ENCODE measurements at places on chromosomes 7 and 10. TPM values are rescaled to one million over a fixed set of nuclear protein-coding genes. Genes with fewer than 3 reads are reported as not detected.

DNA sequence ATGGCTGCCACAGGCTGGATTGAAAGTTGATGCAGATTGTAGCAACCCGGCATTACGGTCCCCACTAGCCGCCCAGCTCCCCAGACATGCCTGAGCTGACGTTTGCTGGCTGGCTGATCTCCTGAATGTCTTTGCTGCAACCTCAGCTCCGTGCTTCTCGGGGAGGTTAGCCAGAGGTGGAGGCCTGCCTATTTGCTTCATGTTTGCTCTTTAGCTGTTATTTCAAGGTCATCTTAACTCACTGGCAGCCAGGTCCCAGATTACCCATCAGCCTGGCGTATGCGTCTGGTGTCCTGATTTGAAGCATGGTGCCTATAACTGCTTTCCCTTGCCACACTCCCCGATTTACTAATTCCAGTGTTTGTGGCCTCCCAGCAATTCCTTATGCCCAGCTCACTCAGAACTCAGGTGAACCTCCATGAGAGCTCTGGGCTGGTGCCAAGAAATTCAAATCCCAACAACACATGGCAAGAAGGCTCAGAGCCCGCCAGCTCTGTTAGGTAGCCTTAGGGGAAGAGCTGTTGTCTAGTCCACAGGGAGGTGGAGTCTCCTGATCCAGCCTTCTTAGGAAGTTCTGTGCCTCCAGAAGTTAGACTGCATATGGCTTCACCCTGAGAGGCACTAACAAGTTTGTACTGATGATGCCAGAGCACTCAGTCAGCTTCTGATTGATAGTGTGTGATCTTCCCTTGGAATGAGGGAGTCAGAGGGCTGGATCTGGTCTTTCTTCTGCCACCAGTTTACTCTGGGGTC, 69.7 kb upstream of the EXOC4 start:
- H3K4me1 ChIP-seq: no peaks in the 10 kb centered on the region
- no peak for DNase-seq
- H3K36me3 ChIP-seq: no peaks in the 10 kb centered on the region
- no peak overlapping the region for H3K27ac ChIP-seq
- H3K4me3 ChIP-seq: no peak overlapping the region

DNA sequence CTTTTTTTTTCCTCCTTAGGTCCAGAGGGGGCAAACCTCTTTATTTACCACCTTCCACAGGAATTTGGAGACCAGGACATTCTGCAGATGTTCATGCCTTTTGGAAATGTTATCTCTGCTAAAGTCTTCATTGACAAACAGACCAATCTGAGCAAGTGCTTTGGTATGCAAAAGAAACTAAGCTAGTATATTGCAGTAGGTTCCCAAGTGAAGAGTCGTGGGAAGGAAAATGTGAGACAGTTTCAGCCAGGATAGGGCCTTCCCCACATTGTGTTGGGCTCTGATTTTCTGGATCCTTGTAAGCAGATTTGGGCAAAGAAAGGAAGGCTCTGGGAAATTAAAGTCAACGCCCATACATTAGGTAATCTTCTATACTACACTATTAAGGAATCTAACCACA, 285.6 kb downstream of the USP6NL start:
- peaks cover 75% of the 10 kb centered on the region for H3K36me3 ChIP-seq
- H3K4me3 ChIP-seq: no peak overlapping the region
- H3K27me3 ChIP-seq: no peaks in the 10 kb centered on the region
- H3K4me1 ChIP-seq: peaks cover 13% of the 10 kb centered on the region

GRCh38 chr7:137798073-137798763, 48.6 kb downstream of the DGKI start:
- no peak for DNase-seq
- no peaks in the 10 kb centered on the region for H3K27me3 ChIP-seq
- H3K36me3 ChIP-seq: no peaks in the 10 kb centered on the region
- H3K4me1 ChIP-seq: no peaks in the 10 kb centered on the region
- no peak overlapping the region for H3K4me3 ChIP-seq
- no peak overlapping the region for H3K27ac ChIP-seq

- H3K4me1 ChIP-seq: peaks cover 12% of the 10 kb centered on the region
- peaks cover 55% of the 10 kb centered on the region for H3K27me3 ChIP-seq
- H3K36me3 ChIP-seq: no peaks in the 10 kb centered on the region
- H3K4me3 ChIP-seq: peak overlapping the region; percentile 6
- no peak for DNase-seq
- no peak overlapping the region for H3K27ac ChIP-seq
Observed at GRCh38 chr7:128166603-128167041, 74.5 kb upstream of the LEP start.

- peaks cover 14% of the 10 kb centered on the region for H3K4me1 ChIP-seq
- H3K27ac ChIP-seq: no peak overlapping the region
- no peak for DNase-seq
- H3K36me3 ChIP-seq: no peaks in the 10 kb centered on the region
Observed at GRCh38 chr10:74738052-74738451, 88.3 kb upstream of the KAT6B start.

GRCh38 chr7:40058636-40059035, 75.8 kb downstream of the MPLKIP start:
- no peak overlapping the region for H3K27ac ChIP-seq
- H3K4me1 ChIP-seq: no peaks in the 10 kb centered on the region
- H3K4me3 ChIP-seq: no peak overlapping the region
- H3K27me3 ChIP-seq: no peaks in the 10 kb centered on the region

GRCh38 chr10:83012866-83013265, 1126.4 kb upstream of the GHITM start:
- DNase-seq: no peak
- no peaks in the 10 kb centered on the region for H3K4me1 ChIP-seq
- no peak overlapping the region for H3K4me3 ChIP-seq
- H3K27ac ChIP-seq: no peak overlapping the region
- no peaks in the 10 kb centered on the region for H3K27me3 ChIP-seq

GRCh38 chr10:124830445-124830844, 28.8 kb downstream of the ABRAXAS2 start:
- no peak overlapping the region for H3K27ac ChIP-seq
- peaks cover 46% of the 10 kb centered on the region for H3K36me3 ChIP-seq
- H3K4me1 ChIP-seq: no peaks in the 10 kb centered on the region

GRCh38 chr7:158663428-158663741, 41.2 kb downstream of the NCAPG2 start:
- no peak overlapping the region for H3K4me3 ChIP-seq
- no peaks in the 10 kb centered on the region for H3K27me3 ChIP-seq
- H3K27ac ChIP-seq: no peak overlapping the region
- peaks cover 39% of the 10 kb centered on the region for H3K36me3 ChIP-seq

DNA sequence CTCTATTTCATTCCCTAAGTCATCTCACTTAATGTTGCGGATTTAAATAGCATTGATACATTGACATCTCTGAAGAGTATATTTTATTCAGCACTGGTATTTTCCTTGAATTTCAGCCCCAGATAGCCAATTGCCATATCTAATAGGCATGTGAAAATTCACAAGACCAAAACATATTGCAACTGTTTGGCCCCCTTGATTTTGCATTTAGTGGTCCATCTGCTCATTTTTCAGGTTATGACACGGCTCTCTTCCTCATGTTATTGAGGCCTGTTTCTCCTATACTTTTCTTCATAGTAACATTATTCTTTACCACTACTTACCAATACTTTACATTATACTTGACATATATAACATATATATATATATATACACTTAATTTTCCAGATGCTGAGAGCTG, 43.7 kb downstream of the MKLN1 start:
- H3K4me1 ChIP-seq: peaks cover 9% of the 10 kb centered on the region
- H3K27ac ChIP-seq: no peak overlapping the region
- no peaks in the 10 kb centered on the region for H3K27me3 ChIP-seq
- H3K36me3 ChIP-seq: no peaks in the 10 kb centered on the region
- no peak overlapping the region for H3K4me3 ChIP-seq

GRCh38 chr7:82226191-82226590, 217.4 kb downstream of the CACNA2D1 start:
- no peak for DNase-seq
- no peaks in the 10 kb centered on the region for H3K36me3 ChIP-seq
- no peak overlapping the region for H3K4me3 ChIP-seq
- H3K27ac ChIP-seq: no peak overlapping the region
- no peaks in the 10 kb centered on the region for H3K4me1 ChIP-seq

DNA sequence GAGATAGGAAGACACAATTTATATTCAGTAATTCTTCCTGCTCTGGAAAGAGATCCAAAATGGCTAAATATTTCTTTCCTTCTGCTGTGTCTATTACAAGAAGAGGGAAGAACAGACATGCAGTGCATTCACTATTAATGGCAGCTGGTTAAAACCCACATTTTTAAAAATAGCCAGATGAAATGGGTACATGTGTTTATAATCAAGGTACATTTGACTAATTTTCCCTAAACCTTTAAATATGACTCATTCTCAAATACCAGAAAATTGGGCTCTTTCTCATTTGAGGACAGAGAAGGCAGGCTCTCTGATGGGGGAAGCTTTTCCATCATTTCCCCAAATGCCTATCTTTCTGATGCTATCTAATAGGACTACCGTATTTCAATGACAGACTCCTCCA, 215.7 kb upstream of the HABP2 start:
- H3K4me3 ChIP-seq: no peak overlapping the region
- H3K27me3 ChIP-seq: no peaks in the 10 kb centered on the region
- DNase-seq: no peak
- no peaks in the 10 kb centered on the region for H3K4me1 ChIP-seq
- H3K27ac ChIP-seq: no peak overlapping the region

DNA sequence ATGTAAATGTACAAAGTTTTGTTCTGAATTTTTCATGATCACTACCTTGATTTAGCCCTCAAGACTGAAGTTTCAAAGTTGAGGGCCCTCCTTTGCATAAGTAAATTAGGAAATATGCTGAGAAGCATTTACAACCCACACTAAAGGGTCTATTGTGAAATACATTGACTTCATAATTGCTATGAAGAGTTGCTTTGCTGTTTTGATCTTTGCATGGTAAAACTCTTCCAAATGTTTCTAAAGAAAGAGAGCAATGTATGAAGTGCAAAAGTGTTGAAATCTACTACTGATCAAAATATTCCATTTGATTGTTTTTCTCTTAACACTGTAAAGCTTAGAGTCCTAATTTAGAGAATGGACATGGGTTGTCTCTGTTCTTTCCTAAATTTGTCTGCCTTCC, 77.2 kb downstream of the C7orf25 start:
- H3K4me1 ChIP-seq: no peaks in the 10 kb centered on the region
- no peak overlapping the region for H3K4me3 ChIP-seq
- DNase-seq: no peak
- no peak overlapping the region for H3K27ac ChIP-seq
- no peaks in the 10 kb centered on the region for H3K36me3 ChIP-seq

Gene SPDYE2B
- total RNA-seq: not detected

Gene ZNF853
- 2.8 TPM for total RNA-seq

Gene SNX8
- 10.4 TPM for total RNA-seq

Gene SSC4D
- 0.71 TPM for total RNA-seq

Gene NXPH1
- 0.05 TPM for total RNA-seq

Gene PDK4
- 4.6 TPM for total RNA-seq

Gene ARHGEF35
- 1.3 TPM for total RNA-seq

Gene NME8
- total RNA-seq: 1.0 TPM

Gene DNAJC12
- 4.4 TPM for total RNA-seq

Gene EN2
- total RNA-seq: under 0.01 TPM

Data from thymus (tissue), 14 donors.